CD4-positive, alpha-beta T cell treated with Interleukin-15 for 1 hour (primary cell): ENCODE measurements at places on chromosomes 2 and 18.

- no peak for DNase-seq
These were observed 54.8 kb upstream of the KLHL29 start for GRCh38 chr2:23330214-23330613.

DNA sequence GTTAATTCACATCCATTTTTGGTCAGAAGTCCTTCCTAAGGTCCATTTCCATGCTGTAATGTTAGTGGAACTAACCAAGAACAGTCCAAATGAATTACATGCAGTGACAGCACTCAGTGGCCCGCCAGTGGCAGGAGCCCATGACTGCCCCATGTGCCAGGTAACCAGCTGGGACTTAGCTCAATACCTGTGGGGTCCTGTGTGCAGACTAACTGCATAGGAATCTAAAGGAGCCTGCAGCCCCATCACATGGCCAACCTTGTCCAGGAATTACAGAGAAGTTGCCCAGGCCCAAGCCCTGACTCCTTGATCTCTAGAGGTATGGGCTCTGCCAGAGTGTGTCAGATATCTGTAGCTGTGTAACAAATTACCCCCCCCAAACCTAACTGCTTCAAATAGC, 35.4 kb upstream of the GPR17 start:
- DNase-seq = no peak

DNA sequence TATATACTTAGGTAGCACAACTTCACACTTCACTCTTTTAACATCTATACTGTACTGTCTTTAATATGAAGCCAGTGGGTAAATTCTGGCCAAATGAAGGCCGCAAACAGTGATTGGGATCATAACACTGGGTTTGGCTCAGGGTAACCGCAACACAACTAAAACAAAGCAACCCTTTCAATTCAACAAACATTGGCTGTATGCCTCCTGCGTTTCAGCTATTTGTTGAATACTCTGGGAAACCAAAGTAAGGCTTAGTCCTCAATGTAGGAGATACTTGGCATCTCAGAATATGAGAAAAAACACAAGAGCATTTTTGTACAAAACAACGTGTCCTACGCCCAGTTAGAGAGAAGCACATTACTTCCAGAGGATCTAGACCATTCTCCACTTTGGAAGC, 693.3 kb upstream of the KLHL29 start:
- DNase-seq = no peak

DNA sequence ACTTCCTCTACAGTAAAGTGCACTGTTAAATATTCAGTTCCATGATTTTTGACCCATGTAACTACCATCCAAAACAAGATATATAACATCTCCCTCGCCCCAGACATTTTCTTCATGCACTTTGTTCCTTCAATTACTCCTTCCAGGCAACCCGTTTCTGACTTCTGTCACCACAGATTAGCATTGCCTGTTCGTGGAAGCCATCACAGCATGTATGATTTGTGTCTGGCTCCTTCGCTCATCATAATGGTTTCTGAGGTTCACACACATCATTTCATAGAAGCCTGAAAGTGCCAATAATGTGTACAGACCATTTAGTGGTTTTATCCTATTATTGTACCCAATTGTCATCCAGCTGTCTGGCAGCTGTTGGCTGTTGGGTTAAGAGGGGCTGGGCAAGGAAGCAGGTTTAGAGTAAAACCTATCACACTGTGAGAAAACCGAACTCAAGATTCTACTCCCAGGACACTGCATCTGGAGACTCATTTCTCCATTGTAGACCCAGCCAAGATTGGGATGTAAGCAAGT, 16.1 kb downstream of the ARHGAP28 start:
- no peak for DNase-seq

GRCh38 chr2:210227290-210228088, 2.2 kb upstream of the ACADL start:
- no peak for DNase-seq
